ENCODE measurements at places on chromosomes 13 and 19.

- DNase-seq: no peak
Measured at GRCh38 chr13:32581177-32581786, 5.0 kb upstream of the PDS5B start.

DNA sequence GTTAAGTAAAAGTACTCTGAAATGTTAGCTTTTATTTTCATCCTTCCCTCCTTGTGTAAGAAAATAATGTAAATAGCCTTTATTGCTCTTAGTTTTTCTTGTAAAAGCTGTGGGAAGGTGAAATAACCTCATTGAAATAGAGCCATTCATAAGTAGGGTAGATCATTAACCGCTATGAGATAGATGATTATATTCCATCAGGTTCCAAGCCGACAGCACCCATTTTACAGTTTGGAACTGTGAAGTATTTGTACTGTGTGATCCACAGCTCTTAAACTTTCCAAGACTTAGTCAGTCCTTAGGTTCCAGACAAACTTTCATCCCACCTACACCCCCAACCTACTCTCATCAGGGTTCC is 216.5 kb downstream of the TSHZ3 start:
- DNase-seq: no peak

DNA sequence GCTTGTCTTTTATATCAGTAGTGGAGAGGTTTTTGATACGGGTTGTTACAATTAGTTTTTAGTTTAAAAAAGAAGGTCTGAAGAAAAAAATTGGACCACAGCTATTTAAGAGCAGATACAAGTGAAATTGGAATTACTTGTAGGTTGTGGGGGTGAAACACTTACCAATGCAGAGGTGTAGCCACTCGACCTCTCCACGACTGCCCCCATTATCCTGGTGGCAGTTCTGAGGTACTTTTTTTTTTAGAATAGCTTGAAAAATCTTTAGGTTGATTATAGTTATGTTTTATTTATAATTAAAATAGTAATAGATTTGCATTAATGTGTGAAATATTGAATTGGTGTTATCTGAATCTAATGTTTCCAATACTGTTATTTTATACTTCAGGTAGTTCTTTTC is 60.7 kb downstream of the PAN3 start:
- no peak for DNase-seq

DNA sequence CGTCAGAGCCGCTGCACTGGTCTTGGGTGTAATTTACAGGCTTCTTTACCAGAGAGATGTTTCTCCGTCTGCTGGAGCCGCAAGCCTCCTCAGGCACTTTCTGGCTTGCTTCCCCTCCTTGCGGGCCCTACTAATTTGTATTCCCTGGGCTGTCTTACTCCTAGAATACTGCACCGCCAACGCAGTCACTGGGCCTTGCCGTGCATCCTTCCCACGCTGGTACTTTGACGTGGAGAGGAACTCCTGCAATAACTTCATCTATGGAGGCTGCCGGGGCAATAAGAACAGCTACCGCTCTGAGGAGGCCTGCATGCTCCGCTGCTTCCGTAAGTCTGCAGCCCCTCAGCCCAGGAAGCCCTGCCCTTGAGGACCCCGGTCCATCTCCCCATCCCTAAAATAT is 14.1 kb upstream of the C19orf33 start:
- no peak for DNase-seq
